ENCODE measurements at places on chromosomes 7 and 10. TPM values are rescaled to one million over a fixed set of nuclear protein-coding genes. Genes with fewer than 3 reads are reported as not detected.

DNA sequence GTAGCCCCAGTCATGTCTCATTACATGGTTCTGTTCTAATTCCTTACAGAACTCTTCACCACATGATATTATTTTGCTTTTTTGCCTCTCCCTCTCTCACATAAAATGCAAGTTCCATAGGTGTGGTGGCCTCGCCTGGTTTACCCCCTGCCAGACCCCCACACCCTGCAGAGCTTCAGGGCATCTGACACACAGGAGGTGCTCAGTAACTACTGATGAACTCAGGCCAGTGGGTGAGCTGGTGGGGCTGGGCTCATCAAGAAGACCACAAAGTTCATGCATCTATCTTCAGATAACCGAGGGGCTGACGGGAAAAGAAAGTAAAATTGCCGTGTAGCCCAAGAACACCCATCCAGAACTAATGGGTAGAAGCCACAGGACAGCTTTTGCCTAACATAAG lies 253.1 kb downstream of the GRID1 start:
- no peak for DNase-seq
- no peak overlapping the region for H3K4me3 ChIP-seq
- no peaks in the 10 kb centered on the region for H3K27me3 ChIP-seq
- no peaks in the 10 kb centered on the region for H3K4me1 ChIP-seq
- no peaks in the 10 kb centered on the region for H3K36me3 ChIP-seq
- no peak overlapping the region for H3K27ac ChIP-seq

Gene LRIT1
- not detected for total RNA-seq

Gene ADCY1
- 6.9 TPM for total RNA-seq

GRCh38 chr10:81108516-81109199 lies 571.0 kb downstream of the SH2D4B start:
- no peaks in the 10 kb centered on the region for H3K27me3 ChIP-seq
- no peak for DNase-seq
- H3K36me3 ChIP-seq, result no peaks in the 10 kb centered on the region
- H3K27ac ChIP-seq, result no peak overlapping the region

- H3K36me3 ChIP-seq, result no peaks in the 10 kb centered on the region
- H3K27ac ChIP-seq, result no peak overlapping the region
- no peaks in the 10 kb centered on the region for H3K27me3 ChIP-seq
- no peaks in the 10 kb centered on the region for H3K4me1 ChIP-seq
- no peak overlapping the region for H3K4me3 ChIP-seq
Observed at GRCh38 chr7:31372231-31372959, 31.9 kb upstream of the NEUROD6 start.

GRCh38 chr10:14244801-14245211 lies 85.9 kb downstream of the FRMD4A start:
- H3K27ac ChIP-seq, result no peak overlapping the region
- no peaks in the 10 kb centered on the region for H3K36me3 ChIP-seq
- no peak for DNase-seq
- no peaks in the 10 kb centered on the region for H3K4me1 ChIP-seq
- no peaks in the 10 kb centered on the region for H3K27me3 ChIP-seq
- no peak overlapping the region for H3K4me3 ChIP-seq

- DNase-seq, result no peak
- no peak overlapping the region for H3K27ac ChIP-seq
- no peaks in the 10 kb centered on the region for H3K36me3 ChIP-seq
Observed at GRCh38 chr7:91089382-91089963, 174.8 kb upstream of the FZD1 start.

DNA sequence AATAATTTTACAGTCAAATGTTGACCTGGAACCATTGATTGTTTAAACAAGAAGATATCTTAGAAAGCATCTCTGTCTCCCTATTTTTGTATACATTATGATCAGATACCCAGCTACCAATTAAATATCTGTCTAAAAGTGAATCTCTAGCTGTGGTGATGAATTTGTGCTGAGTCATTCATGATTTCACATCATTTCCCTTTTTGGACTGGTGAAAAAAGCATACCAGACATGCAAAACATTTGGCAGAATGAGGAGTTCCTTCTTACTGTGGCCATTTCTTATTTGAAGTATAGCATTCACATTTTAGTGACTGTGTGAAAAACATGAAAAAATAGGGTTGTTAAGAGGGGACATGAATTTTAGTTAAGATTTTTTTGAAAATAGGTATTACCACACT lies 98.0 kb upstream of the GATA3 start:
- H3K36me3 ChIP-seq, result no peaks in the 10 kb centered on the region
- no peak for DNase-seq
- no peaks in the 10 kb centered on the region for H3K4me1 ChIP-seq
- no peak overlapping the region for H3K27ac ChIP-seq
- no peaks in the 10 kb centered on the region for H3K27me3 ChIP-seq

- H3K27me3 ChIP-seq, result peaks cover 5% of the 10 kb centered on the region
- DNase-seq, result no peak
- H3K36me3 ChIP-seq, result no peaks in the 10 kb centered on the region
- no peak overlapping the region for H3K27ac ChIP-seq
Observed at GRCh38 chr7:132244903-132245480, 331.3 kb downstream of the PLXNA4 start.

GRCh38 chr7:150745876-150746275 lies 8.7 kb downstream of the GIMAP5 start:
- H3K36me3 ChIP-seq, result no peaks in the 10 kb centered on the region
- no peak overlapping the region for H3K27ac ChIP-seq
- H3K27me3 ChIP-seq, result no peaks in the 10 kb centered on the region
- H3K4me3 ChIP-seq, result no peak overlapping the region
- no peak for DNase-seq
- H3K4me1 ChIP-seq, result no peaks in the 10 kb centered on the region

- H3K27me3 ChIP-seq, result no peaks in the 10 kb centered on the region
- no peak overlapping the region for H3K27ac ChIP-seq
- DNase-seq, result no peak
- no peaks in the 10 kb centered on the region for H3K4me1 ChIP-seq
- H3K4me3 ChIP-seq, result no peak overlapping the region
Observed at GRCh38 chr10:27599546-27599945, 95.4 kb downstream of the RAB18 start.

GRCh38 chr7:121901026-121901425 lies 28.1 kb downstream of the PTPRZ1 start:
- no peak overlapping the region for H3K4me3 ChIP-seq
- H3K36me3 ChIP-seq, result no peaks in the 10 kb centered on the region
- no peaks in the 10 kb centered on the region for H3K4me1 ChIP-seq
- no peaks in the 10 kb centered on the region for H3K27me3 ChIP-seq
- no peak for DNase-seq

Gene KCP
- total RNA-seq, result 0.21 TPM

DNA sequence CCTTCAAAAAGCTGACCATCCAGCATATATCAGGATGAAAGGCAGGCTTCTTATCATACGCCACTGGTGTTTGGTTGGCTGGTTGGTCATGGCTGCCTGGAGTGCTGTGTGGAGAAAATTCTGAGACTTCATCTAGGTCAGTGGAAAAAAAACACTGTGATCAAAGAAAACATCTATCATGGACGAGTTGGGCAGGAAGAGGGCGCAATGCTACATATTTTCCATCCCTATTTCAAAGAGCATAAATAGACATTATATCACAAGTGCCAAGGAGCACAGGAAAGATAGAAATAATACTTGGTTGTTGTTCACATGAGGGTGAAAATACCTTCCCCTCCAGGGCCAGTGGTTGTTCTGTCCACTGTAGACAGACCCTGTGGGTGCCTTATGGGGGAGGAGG lies 128.4 kb upstream of the PLPP4 start:
- no peak overlapping the region for H3K27ac ChIP-seq
- H3K4me3 ChIP-seq, result no peak overlapping the region
- H3K36me3 ChIP-seq, result no peaks in the 10 kb centered on the region
- no peaks in the 10 kb centered on the region for H3K4me1 ChIP-seq

DNA sequence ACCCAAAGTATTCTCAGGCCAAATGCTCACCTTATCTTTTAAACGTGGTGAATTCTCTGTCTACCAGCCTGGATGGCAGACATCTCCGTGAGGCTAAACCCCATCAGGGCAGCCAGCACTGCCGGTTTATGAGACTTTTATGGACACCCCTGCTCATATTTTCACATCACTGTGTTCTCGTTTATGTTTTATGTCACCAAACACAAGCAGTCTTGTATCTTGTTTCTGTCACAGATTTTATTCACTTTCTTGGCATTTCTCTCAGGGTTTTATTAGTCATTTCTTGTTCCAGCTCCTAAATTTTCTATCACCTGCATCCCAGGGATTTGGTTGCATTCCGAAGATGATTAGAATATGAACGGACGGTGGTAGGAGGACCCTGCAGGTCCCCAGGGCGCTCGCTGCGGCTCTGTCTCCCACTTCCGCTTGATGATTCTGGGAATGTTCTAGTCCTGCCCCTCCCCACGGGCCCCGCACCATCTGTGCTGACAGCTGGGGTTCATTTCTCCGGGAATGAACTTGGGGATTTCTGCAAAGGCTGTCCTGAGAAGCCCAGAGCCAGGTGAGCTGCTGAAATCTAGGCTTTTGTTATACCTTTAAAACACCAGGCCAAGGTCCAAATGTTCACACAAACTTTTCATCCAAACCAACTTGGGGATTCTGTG lies 217.6 kb downstream of the GFRA1 start:
- H3K4me3 ChIP-seq, result no peak overlapping the region
- no peaks in the 10 kb centered on the region for H3K36me3 ChIP-seq
- no peaks in the 10 kb centered on the region for H3K4me1 ChIP-seq
- no peak for DNase-seq
- H3K27ac ChIP-seq, result no peak overlapping the region

Gene PARG
- 40.2 TPM for total RNA-seq

- no peaks in the 10 kb centered on the region for H3K27me3 ChIP-seq
- DNase-seq, result no peak
- no peaks in the 10 kb centered on the region for H3K4me1 ChIP-seq
- H3K36me3 ChIP-seq, result no peaks in the 10 kb centered on the region
Observed at GRCh38 chr10:1366811-1367425, 310.7 kb downstream of the WDR37 start.

DNA sequence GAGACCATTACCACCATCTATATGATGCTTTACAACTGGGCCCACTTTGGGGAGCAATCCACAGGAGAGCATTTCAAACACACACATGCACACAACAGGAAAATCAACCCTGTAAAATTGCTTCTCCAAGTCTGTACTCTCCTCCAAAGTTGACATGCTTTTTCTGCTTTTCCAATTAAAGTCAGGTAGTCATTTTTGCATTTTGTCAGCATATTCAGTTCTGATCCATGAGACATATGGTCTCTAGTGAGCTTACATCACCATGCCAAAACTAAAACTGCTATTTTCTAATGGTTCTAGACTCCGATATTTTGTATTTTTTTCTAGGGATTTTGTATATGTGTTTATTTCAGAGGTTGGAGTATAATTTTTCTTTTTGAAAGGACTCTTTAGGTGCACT lies 373.5 kb upstream of the LRRTM3 start:
- no peak overlapping the region for H3K4me3 ChIP-seq
- no peaks in the 10 kb centered on the region for H3K36me3 ChIP-seq
- no peaks in the 10 kb centered on the region for H3K27me3 ChIP-seq

Gene GNB2
- 290 TPM for total RNA-seq

DNA sequence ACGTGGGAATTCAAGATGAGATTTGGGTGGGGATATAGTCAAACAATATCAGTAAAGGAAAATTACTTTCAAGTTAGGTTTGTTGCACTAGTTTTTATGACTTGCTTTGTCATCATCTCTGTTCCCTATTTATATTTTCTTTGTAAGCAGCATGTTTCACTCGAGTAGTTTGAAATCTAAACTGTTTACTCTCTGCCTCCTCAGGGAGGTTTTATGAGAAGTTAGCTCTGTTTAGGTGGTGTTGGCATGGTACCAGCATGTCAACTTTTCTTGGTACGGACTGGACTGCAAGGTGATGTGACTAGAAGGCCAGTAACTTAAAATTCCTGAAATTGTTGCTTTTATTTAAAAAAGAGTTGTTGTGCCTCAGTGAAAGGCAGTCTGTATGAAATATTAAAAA lies 59.2 kb upstream of the MTPN start:
- H3K27ac ChIP-seq, result no peak overlapping the region
- H3K4me3 ChIP-seq, result no peak overlapping the region

DNA sequence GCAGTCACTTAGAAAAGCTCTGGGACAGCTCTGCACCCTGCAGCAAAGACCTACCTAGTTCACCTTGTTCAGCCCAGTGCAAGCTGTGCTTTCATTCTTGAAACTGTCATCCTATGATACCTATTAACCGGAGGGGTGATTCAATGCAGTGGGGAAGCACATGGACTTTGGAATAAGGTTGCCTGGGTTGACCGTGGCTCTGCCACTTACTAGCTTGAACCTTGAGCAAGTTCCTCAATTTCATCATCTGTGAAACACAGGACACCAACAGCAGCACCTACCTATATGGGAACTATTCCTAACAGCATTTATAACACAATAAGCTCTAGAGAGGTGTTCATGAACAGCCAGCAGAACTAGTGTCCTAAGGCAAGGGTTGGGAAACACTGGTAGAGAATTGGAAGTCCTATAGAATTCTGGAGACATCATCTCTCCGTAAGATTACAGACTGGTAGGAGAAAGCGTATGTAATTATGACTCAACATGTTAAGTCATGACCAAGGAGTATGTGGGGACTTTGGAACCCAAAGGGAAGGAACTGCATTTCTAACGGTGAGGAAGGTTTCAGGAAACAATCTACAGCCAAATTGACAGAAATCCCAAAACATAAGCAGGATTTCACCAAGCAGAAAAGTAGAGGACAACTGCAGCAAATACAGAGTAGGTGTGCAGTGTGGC lies 270.0 kb downstream of the USP6NL start:
- H3K4me1 ChIP-seq, result no peaks in the 10 kb centered on the region
- no peak overlapping the region for H3K27ac ChIP-seq
- H3K4me3 ChIP-seq, result no peak overlapping the region
- no peaks in the 10 kb centered on the region for H3K36me3 ChIP-seq
- no peaks in the 10 kb centered on the region for H3K27me3 ChIP-seq

GRCh38 chr10:128859738-128860386 lies 607.2 kb upstream of the MGMT start:
- peaks cover 6% of the 10 kb centered on the region for H3K4me1 ChIP-seq
- no peak overlapping the region for H3K4me3 ChIP-seq
- no peak overlapping the region for H3K27ac ChIP-seq
- H3K27me3 ChIP-seq, result no peaks in the 10 kb centered on the region

DNA sequence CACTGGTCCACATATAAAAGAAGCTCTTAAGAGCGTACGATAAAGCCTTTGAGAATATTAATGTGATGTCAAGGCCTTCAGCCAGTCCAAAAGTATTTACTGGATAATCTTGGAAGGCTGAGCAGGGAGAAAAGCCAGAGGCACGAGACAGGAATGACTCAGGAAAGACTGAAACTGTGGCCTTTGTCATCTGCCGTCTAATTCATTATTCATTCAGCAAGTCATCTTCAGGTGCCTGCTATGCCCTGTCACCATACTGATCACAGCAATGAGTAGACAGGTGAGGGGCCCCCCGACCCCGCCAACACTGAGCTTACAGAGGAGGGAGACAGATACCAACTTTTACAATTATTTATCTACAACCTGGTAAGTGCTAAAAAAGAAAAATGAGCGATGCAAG lies 78.9 kb downstream of the VOPP1 start:
- no peaks in the 10 kb centered on the region for H3K27me3 ChIP-seq
- H3K27ac ChIP-seq, result no peak overlapping the region
- H3K4me1 ChIP-seq, result no peaks in the 10 kb centered on the region
- no peak for DNase-seq

Gene FEZF1
- total RNA-seq, result not detected

Gene CAV2
- 172 TPM for total RNA-seq
